ENCODE measurements at places on chromosomes 3 and 15.

GRCh38 chr3:88105325-88105724 is 44.4 kb upstream of the C3orf38 start:
- DNase-seq, result peak; percentile 60

DNA sequence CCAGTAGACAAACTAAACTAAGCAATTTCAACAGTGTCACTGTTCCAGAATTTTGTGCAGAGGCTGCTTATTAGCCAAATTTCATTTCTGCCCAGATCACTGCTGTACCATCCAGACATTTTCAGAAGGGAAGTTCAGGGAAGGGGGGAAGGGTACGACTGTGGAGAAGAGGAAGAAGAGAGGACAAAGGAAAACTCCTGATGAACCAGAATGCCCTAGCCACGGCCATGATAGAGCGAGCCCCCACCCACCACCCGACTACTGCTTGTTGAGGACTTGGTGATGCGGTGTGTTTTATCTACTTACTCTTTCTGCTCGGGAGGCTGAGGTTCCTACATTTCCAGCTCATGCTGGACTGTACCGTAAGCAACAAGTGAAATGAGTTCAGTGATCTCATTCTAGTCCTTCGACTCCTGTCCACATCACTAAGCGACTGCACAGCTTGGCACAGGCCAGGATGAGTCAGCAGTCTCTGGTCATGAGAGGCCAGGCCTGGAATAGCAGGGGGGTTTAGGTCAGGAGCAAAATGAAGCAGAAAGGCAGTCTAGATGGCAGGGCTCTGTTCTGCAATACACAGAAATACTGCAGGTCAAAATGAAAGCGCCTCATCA is 330.8 kb downstream of the TIGIT start:
- DNase-seq, result peak; percentile 97

GRCh38 chr3:141129541-141130011 is 78.4 kb downstream of the SPSB4 start:
- DNase-seq, result no peak

GRCh38 chr3:168116279-168116678 is 20.6 kb upstream of the GOLIM4 start:
- no peak for DNase-seq

DNA sequence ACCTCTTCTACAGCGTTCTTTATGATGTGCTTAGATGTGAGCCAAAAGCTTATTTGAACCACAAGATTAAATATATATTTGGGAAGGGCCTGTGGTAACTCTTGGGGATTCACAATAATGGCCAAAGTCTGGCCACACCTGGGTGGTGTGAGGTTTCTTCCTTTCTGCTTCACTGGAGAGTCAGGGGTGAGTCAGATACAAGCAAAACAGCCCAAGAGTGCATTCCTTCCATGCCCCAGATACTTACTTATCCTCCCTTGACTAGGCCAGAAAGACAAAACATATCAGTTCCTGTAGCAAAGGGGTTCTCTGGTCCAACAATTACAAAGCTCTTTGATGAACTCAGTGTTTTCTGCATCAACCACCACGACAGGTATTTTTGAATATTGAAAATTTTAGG is 941 bp downstream of the ZBED2 start:
- no peak for DNase-seq

DNA sequence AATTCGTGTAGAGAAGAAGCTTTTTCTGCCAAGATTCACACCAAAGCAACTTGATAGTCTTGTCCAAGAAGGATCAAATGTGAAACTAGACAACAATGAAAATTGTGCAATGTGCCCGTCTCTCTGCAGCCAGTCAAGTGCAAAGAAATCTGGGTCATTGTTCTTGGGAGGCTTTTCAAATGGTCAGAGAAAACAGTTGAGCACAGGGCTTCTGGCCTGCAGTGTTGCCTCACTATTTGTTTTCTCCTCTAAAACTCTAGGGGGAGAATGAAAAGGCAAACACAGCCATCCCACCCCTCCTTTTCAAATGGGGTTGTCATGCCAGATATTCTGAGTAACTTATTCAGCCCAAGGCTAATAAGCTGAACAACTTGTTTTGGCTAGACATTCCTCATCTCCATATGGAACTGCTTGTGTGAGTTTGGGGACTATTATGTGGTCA is 417.6 kb upstream of the CDIN1 start:
- DNase-seq, result no peak

DNA sequence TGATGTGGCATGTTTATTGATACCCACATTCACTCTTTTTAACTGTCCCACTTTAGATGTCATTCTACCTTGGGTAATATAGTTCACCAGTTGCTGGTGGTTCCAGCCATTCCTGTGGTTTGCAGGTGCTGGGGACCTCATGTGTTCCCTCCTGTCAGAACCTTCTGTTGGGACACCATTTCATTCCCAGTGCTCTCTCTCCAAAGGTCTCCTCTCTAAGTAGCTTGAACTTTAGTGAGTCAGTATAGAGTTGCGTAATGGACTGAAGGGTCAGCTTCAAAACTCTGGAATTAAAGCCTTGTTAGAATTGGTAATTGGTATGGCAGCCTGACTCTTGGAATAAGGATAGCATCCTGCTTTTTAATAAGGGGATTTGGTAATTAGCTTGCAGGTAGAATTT is 108.5 kb downstream of the PLCL2 start:
- no peak for DNase-seq

GRCh38 chr3:172151651-172152649 is 112.6 kb downstream of the FNDC3B start:
- peak; percentile 52 for DNase-seq

GRCh38 chr3:54527953-54528352 is 399.9 kb downstream of the LRTM1 start:
- no peak for DNase-seq

GRCh38 chr3:71006810-71007785 is 576.4 kb downstream of the FOXP1 start:
- peak; percentile 36 for DNase-seq

All from lung microvascular endothelial cell (primary cell).